NCI-H526 (cell line): ENCODE measurements at places on chromosomes 6 and 20.

GRCh38 chr20:2051946-2052345, 49.7 kb upstream of the STK35 start:
- no peak for DNase-seq

- no peak for DNase-seq
Observed at GRCh38 chr6:85283436-85283835, 166.4 kb upstream of the NT5E start.

DNA sequence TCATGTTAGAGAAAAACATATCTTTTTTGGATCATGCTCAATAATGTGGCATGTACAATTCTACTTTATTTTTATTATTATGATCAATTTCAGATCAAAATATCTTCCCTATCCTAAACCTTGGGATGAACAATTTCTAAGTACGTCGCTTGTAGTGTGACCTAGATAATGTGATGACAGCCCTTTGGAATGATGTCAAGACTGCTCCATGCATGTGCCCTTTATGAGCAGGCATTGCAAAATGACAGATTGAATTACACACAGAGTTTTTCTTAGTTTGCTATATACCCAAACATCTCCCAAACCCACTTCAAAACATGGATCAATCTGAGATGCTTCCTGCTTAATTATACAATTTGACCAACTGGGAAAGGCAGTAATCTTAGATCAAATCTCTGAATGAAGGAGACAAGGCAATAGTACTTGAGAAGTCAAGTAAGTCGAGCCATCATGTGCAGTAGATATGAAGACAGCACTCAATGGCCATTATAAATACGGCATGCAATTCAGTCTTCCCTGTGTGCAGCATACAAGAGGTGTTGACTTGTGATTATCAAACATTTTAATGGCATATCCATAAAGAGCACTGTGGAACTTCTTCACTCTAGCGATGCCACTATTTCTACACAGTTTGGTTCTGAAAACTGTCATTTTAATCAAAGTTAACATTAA, 294.8 kb downstream of the RNF144B start:
- DNase-seq = no peak

DNA sequence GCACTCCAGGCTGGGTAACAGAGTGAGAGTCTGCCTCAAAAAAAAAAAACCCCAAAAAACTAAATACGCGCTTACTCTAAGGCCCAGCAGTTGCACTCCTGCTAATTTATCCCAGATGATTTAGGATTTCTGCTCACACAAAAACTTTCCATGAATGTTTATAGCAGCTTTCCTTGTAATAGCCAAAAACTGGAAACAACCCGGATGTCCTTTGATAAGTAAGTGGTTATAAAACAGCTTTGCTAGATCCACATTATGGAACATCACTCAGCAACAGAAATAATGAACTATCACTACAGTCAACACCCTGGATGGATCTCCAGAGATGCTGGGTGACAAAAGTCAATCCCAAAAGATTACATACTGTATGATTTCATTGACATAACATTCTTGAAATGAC, 220.4 kb upstream of the JARID2 start:
- DNase-seq = no peak

- DNase-seq = no peak
Observed at GRCh38 chr20:56975838-56976237, 290.6 kb downstream of the BMP7 start.

DNA sequence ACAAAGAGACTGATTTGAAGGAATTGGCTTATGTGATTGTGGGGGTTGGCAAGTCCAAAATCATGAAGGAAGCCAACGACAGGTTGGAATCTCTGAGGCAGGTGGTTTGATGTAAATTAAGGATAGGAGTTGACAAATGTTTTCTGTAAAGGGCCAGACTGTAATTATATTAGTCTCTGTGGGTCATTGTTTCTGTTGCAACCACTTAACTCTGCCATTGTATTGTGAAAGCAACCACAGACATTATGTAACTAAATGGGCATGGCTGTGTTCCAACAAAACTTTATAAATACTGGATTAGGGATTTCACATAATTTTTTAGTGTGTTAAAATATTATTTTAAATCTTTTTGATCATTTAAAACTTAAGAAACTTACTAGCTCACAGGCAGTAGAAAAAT, 199.2 kb upstream of the MYLIP start:
- DNase-seq = no peak

GRCh38 chr20:57892471-57892870, 182.7 kb upstream of the PMEPA1 start:
- no peak for DNase-seq

DNA sequence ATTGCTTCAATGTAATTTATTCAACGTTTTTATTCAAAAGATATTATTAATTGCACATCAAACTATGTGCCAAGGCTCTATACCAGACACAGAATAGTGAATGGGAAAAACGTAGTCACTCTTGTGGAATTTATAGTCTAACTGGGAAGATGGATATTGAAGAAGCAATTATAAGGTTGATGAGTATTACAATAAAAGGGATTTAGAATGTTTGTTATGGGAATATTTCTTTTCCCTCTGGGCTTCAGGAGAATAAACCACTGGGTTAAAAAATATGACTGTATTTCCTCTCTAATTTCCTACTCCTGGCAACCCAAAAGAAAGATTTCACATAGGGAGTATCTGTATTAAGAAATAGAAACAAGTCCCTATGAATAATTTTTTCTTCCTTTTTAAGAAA, 25.1 kb upstream of the UTRN start:
- DNase-seq = no peak

DNA sequence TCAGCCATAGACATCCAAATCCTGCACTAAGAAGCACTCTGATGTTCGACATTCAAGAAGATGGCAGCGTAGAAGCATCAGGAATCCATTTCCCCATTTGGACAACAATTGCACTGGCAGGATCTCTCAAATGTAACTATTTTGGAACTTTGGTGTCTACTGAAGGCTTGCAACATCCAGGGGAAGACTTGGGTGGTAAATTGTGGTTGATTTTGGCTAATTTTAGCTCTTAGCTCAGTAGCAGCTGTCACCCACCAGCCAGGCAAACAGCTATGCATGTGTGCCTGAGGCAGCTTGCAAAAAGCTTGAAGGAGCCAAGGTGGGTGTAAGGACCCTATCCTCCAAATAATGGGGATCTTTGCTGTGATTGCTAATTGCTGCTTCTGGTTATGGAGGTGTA, 35.1 kb upstream of the PPP1R3G start:
- no peak for DNase-seq

DNA sequence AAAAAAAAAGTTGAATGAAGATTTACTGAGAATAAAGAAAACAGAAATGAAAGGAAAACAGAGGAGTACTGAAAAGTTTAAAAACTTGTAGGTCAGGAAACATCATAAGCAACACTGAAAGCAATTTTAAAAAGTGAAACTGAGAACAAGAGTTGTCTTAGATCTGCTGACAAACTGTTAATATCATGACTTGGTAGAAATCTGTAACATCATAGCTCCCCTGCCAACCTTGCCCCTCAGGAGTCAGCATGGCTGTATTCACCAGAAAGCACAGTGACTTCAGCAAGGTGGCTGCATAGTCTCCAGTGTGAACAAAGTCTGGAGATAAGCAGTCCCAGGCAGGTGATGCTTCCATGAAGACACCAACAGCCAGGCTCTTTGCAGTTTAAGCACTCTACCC, 5.3 kb downstream of the NAA20 start:
- DNase-seq = no peak

GRCh38 chr20:11780765-11781369, 136.8 kb upstream of the BTBD3 start:
- no peak for DNase-seq

DNA sequence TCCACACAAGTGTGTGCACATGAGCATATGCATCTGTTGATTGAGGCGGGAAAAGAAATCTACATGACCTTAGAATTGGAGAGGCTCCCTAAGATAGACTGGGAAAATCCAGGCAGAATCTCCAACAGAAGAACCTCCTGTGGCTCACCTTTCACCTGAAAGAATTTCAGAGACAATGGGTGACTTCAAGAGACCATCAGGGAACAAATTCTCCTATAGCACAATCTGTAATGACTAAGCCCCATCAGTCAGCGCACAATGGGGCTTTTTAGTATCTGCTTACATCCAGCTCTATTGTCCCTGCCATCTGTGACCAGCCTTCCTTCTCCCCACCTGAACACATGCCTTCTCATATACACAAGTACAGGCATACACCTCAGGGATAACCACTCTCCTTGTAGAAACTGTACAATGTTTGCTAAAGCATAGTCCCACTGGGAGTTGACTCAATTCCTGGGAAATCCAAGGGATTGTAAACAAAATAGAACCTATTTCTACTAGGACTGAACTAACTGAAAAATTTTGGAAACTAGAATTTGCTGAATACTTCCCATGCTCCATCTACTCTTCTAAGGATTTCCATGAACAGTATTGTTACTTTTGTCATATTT, 150.8 kb upstream of the STXBP5 start:
- DNase-seq = no peak

GRCh38 chr20:31638317-31638716, 605 bp downstream of the COX4I2 start:
- DNase-seq = no peak

- no peak for DNase-seq
Observed at GRCh38 chr20:36827541-36828279, 48.2 kb upstream of the TLDC2 start.

DNA sequence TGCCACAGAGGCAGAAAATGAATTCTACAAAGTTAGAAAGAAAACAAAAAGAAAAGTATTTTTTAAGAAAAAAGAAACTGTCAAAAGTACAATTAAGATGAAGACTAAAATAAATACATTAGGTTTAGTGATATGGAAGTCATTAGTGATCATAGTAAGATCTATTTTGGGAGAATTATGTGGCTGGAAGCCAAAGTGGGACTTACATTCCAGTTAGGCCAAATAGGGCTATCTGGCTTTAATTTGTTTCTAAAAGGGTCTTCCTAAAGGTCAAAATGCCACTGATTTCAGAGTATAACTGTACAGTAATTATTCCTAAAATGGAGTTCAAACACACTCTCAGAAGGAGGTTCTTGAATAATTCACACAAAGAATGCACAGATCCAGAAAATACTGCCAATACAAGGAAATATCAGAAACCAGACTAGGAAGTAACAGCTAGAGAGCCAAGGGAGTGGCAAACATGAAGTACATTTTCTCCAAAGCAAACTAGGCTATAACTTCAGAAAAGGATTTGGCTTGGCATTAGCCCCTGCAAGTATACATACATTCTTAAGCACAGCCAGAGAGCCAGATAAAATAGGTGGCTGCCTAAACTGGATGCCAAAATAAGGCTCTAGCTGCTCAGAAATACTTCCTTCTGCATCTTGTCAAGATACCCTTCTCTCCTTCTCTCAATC, 45.3 kb downstream of the PDSS2 start:
- no peak for DNase-seq

DNA sequence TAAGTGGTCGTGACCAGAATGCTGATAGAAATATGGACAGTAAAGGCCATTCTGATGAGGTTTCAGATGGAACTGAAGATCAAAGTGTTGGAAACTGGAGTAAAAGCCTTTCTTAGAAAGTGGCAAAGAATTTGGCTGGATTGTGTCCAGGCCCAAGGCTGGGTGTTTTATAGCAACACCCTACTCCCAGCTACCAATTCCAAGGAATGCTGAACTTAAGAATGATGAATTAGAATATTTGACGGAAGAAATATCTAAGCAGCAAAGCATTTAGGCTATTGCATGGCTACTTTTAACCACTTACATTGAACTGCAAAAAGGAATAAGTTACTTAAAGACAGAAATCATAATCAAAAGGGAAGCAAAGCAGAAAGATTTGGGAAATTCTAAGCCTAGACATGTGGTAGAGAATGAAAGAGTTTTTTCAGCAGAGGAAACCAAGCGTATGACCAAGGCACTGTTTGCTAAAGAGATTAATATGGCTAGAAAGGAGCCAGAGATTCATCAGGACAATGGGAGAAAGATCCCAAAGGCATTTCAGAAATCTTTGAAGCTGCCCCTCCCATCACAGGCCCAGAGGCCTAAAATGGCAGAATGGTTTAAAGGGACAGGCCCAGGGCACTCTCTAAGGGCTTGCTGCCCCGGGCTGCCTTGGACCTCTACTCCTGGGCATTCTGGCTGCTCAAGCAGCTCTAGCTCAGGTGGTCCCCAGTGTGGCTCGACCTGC, 25.8 kb downstream of the SDHAF4 start:
- no peak for DNase-seq

DNA sequence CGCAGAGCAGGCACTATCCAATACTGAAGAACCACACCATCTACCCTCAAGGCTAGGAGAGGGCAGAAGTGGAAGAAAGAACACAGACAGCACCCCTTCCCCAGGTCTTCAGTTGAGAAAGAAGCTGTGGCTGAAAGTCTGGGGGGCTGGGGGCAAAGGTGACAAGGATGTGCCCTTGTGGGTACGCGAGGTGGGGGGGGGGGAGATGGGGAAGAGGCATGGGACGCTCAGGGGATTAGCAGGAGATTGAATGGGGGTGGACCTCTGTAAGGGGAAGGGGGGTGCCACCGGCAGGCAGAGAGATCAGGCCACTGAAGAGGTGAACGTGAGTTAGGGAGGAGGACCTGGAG, 1.1 kb downstream of the B4GALT5 start:
- peak; percentile 45 for DNase-seq

DNA sequence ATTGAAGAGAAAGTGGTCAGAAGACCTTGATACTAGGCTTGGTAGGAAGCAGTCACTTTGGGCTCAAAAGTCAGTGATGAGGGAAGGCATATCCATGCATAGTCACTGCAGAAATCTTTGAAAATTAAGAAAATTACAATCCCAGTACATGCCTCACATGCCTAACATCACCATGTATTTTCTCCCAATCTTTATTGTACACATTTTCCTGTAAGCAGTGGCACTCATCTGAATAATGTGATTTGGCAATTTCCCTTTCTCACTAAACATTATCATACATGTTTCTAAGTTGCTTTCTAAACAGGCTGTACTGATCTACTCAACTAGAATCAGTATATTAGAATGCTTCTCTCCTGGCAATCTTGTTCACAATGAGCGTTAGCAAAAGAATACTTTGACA, 280.7 kb upstream of the SUPT3H start:
- no peak for DNase-seq

DNA sequence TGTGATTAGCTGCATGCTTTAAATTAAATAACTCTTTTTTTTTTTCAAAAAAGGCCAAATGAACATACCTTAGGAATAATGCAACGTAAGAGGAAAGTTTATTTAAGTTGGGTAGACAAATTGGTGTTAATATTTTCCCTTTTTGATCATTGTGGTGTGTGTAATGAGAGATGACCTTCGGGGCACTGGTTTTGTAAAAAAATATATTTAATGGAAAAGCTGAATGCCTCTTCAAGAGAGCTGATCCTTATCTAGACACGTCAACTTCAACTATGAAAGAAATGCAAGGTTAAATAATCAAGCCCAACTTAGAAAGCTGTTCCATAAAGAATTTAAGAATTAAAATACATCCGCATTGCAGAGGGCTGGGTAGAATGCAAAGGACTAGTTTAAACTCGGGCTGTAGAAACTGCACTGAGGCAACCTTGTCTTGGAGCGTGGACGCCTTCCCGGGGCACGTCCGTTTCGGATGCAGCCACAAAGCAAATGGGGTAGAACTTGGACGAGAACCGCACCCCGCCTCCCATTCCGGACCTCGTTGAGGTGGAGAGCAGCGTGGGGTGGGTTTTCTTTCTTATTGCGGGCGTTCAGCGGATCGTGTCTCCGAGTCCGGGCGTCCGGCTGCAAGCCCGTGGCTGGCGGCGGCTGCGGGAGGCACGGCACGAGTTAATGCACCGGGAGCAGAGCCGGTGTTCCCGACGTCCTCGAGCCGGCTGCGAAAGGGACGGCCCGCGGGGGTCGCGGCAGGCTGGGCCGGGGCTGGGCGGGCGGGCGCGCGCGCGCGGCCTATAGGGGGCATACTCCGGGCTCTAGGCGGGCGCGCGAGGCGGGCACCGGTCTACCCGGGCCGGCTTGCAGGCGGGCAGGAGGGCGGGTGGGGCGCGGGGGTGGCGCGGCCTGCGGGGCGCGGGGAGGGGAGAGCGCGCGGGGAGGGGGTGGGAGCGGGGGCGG, 1.9 kb downstream of the JARID2 start:
- peak; percentile 86 for DNase-seq

- no peak for DNase-seq
Observed at GRCh38 chr6:140644017-140644416, 1269.6 kb upstream of the CITED2 start.
